WERI-Rb-1 (cell line): ENCODE measurements at places on chromosomes 12 and 14.
A peak's percentile ranks its signal among the peaks of the same experiment; 100 is the strongest.

GRCh38 chr12:51923506-51924365, 16.4 kb downstream of the ACVRL1 start:
- DNase-seq = peak; percentile 51

- no peak for DNase-seq
Measured at GRCh38 chr14:95346820-95347219, 27.1 kb upstream of the CLMN start.

GRCh38 chr12:1723721-1724120, 32.9 kb downstream of the ADIPOR2 start:
- DNase-seq = no peak

DNA sequence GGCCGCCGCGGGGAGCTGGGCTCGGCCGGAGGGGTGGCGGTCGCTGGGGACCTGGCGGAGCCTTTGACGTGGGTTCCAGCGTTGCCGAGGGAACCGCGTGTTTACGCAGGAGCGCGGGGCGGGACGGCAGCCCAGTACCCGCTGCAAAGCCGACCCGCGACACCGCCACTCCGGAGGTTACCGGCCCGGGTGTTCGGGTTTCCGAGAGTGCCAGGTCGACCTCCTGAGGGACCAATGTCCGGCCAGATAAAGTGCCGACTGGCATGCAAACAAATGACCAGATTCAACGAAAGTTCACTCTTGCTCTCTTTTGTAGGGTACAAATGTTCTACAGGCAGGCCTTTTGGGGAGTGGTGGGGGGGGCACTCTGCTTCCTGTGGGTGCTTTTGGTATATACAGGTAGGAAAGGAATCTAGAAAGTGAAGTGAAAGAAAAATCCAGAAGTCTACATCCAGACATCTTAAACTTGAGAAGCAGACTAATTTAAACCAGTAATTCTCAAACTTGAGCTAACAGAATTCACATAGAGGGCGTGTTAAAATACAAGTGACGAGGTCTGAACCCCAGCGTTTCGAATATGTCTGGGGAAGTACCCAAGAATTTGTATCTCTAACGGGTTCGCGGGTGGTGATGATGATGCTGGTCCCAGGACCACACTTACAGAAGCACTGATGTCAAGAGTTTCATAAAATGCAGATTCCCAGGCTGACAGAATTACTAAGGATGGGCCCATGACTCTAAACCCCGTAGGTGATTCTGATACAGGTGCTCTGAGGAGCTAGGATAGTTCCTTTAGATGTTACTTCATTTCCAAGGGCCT, at the start of gene GPR135:
TSS of gene GPR135 (minus strand) at position 65 of the 820 bp plus-strand sequence. CDS start 154 bp downstream, outside the sequence.
- DNase-seq = no peak

DNA sequence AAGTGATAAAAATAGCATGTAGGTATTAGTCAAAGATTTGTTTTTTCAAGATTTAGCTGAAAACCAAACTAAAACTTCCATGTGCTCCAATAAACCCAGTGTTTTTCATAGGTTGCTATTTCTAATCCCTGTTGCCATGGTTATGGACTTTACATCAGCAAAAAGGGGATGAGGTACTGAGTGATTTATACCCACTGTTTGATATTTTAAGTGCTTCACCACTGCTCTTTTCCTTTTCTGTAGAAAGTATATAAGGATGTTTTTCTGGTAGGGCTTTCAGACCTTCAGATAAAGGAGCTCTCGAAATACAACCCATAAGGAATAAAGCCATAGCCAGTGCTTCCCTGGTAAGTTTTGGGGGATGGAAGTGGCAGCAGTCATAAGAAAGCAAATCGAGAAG, at the start of gene OTOGL:
TSS of gene OTOGL (plus strand) at position 279 of the 400 bp plus-strand sequence. CDS start 109,895 bp downstream, outside the sequence.
- DNase-seq = no peak

GRCh38 chr12:98402091-98402490, 113.3 kb upstream of the TMPO start:
- DNase-seq = peak; percentile 20

DNA sequence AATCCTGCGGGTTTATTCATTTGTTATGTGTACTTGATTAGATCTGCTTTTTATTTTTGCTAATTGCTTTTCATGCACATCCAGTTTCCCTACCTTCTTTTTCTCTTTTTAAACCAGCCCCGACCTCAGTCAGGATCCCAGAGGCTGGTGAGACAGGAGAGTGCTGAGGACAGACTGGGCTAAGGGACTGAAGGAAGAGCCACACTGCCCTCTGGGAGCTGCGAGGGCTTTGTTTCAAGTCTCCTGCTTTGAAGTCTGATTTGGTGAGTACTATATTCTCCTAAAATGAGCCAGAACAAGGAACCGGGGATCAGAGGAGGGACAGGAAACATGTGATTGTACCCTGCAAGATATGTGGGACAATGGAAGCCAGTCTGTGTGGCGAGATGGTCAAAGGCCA, 23.9 kb downstream of the PRICKLE1 start:
- DNase-seq = no peak

DNA sequence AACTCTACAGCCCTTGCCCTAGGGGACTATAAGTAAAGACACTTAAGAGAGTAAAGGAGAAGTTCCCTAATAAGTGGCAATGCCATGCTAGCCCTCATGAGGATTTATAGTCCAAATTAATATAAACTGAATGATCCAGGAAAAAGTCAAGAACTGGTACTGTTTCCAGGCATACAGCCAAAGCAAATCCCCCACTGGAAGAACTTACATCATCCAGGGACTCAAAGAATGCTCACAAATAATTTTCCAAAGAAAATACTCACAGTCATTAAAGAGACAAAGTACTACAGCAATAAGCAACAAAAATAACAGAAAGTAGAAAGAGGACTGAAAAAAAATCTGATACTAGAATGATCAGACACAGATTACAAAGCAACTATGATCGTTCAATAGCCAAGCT, 79.7 kb upstream of the RAP1B start:
- no peak for DNase-seq

DNA sequence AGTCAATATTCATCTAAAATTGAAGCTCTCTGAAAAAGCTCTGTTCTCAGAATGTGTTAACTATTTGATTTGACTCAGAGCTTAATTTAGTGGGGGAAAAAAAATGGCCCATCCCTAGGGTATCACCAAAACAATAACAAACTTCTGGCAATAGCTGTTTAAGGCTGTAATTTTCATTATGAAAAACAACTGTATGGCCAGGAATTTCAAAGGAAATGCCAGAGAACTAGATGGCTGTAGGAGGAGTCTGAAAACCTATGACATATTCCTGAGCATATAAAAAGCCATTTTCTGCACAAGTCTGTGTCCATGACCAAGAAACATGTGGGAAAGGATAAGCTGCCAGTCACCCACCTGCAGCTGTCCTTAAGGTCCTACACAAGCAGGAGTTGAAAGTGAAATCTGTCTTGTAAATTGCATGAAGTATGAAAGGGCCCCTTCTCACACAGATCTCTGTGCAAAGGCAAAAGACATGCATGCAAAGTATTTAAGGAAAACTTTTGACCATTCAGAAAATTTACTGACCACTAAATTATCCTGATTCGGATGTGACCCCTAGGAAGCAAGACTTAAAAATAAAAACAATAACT, 299.1 kb downstream of the BTG1 start:
- DNase-seq = no peak
